ENCODE measurements at places on chromosomes 12 and 14. TPM values are rescaled to one million over a fixed set of nuclear protein-coding genes. Genes with fewer than 3 reads are reported as not detected.

The SERPINA10 gene
- total RNA-seq: not detected

GRCh38 chr14:95902273-95902826, 25.7 kb downstream of the TUNAR start:
- no peak for DNase-seq

- no peak for DNase-seq
Observed at GRCh38 chr12:45613296-45613695, 116.2 kb upstream of the ARID2 start.

The PPP4R3A gene
- total RNA-seq: 26.9 TPM

- no peak for DNase-seq
Observed at GRCh38 chr14:29925101-29925722, 2.4 kb downstream of the PRKD1 start.

The NEDD8 gene
- total RNA-seq: 138 TPM

DNA sequence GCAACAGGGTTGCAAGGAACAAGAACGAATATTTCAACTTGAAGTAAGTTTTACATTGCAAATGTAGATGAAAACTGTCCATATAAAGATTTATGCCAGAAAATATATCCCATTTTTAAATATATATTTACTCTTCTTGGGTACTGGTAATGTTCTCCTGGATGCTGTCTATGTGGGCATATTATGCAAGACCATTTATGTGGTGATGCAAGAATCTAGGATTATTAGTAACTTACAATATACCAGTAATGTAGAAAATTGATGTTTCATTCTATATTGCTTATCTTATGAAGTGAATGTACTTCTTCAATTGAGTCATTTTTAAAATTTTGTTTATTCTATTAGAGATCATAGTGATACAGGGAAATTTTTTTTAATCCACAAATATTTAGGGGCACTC, 25.1 kb downstream of the FGFR1OP2 start:
- DNase-seq: no peak

GRCh38 chr14:61750708-61751474, 11.3 kb upstream of the SNAPC1 start:
- peak; percentile 86 for DNase-seq

- DNase-seq: peak; percentile 35
Observed at GRCh38 chr12:109702111-109702841, 11.3 kb upstream of the FAM222A start.

GRCh38 chr14:104239185-104239775, 100.9 kb downstream of the KIF26A start:
- DNase-seq: no peak

DNA sequence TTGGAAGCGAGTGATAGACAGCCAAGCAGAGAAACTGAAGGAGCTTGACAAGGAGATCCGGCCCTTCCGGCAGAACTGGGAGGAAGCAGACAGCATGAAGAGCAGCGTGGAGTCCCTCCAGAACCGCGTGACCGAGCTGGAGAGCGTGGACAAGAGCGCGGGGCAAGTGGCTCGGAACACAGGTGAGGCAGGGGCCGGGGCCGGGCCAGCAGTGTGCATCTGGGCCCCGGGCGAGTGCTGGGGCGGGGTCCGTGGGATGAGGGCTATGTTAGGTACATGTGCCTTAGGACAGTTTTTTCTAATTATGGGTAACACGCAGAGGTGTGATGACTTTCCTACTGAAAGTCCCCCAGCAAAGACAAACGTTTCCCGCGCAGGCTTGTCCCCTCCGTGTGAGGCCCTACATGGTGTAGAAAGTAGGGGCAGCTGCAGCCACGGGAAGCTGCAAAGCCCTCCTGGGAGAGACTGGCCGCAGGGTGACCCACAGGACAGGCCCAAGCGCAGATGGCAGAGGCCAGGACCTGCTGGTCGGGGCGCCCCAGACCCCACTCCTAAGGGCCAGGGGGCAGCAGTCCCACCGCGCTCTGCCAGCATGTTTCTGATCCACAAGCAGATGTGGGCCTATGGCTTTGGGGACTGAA, 19.1 kb upstream of the AMN start:
- DNase-seq: no peak

DNA sequence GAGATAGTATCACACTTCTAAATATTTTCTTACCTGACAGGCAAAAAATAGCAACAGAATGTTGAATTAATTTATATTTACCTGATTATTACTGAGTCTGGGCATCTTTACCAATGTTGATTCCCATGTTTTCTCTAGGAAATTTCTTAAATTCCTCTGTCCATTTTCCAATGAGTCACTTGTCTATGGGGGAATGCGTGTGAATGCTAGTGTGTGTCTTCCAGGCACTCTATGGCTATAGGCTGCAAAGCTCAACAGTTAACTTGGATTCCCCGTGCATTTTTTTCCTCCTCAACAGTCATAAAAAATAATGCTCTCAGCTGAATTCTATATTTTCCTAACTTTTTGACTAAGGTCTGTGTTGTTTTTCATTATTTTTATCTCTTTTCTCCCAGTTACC, 1385.8 kb upstream of the FLRT2 start:
- no peak for DNase-seq

DNA sequence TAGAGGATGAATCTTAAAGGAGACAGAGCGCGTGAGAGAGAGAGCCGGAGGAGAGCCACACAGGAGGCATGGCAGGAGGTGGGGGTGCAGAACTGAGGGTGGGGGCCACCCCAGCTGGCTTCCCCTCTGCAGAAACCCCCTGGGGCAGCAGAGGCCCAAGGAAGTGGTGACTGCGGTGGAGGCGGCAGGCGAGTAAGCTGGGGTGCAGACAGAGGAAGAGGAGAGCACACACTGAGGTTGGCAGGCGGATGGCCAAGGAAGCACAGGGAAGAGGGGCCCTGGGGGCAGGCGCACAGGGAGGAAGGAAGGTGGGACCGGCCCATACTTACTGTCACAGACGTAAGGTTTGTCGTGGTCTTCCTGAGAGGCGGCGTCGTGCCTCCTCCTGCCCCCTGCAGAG, 179.8 kb downstream of the DPF3 start:
- no peak for DNase-seq

DNA sequence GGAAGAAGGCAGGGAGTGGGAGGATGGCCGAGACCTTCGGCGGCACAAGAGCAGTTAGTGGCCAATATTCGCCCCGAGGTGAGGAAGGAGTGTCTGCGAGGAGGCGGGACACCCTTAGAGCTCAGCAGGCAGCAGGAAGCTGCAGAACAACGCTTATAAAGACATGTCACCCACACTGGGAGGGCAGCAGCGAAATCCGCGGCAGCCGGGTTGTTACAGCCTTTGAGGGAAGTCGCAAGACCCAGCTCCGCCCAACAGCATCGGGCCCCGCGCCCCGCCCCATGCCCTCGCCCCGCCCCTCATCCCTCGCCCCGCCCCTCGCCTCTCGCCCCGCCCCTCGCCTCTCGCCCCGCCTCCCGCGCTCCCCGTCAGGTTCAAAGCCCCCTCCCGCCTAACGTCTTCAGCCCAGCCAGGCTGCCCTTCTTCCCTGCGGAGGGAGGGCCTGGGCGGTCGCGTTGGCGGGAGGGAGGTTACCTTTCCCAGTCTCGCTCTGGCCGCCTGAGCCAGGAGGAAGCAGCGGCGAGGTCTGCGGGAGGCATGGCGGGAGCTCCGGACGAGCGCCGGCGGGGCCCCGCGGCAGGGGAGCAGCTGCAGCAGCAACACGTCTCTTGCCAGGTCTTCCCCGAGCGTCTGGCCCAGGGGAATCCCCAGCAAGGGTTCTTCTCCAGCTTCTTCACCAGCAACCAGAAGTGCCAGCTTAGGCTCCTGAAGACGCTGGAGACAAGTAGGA, at the start of gene ATP23:
TSS of gene ATP23 (plus strand) at position 403 of the 730 bp plus-strand sequence. CDS start at position 538, 135 bp downstream.
- peak; percentile 89 for DNase-seq

The DCN gene
- total RNA-seq: 129 TPM

DNA sequence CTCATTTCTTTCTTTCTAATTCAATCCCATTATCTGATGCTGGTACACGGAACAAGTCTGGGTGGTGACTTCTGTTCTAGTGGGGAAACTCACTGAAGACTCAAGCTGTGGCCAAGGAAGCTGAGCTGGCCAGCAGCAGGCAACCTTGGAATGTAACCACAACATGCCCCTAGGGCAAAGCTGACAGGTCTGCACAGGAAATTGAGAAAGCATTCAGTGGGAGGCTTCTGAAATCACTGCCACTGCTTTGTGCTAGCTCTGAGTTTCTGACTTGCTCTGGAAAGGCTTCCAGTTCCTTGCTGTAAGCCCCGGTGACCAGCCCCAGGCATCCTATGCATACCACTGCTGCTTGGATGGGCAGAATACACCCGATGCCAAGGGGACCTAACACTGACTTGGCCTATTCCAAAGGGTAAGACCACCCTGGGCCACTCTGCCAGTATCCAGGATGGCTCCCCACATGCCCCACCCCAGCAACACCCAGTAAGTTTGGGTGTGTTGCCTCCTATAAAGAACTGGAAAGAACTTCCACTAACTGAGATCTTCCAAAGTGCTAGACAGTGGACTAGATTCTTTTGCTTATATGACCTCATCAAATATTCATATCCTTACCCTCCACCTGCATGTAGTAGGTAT, 84.5 kb upstream of the CDKN3 start:
- peak; percentile 86 for DNase-seq

DNA sequence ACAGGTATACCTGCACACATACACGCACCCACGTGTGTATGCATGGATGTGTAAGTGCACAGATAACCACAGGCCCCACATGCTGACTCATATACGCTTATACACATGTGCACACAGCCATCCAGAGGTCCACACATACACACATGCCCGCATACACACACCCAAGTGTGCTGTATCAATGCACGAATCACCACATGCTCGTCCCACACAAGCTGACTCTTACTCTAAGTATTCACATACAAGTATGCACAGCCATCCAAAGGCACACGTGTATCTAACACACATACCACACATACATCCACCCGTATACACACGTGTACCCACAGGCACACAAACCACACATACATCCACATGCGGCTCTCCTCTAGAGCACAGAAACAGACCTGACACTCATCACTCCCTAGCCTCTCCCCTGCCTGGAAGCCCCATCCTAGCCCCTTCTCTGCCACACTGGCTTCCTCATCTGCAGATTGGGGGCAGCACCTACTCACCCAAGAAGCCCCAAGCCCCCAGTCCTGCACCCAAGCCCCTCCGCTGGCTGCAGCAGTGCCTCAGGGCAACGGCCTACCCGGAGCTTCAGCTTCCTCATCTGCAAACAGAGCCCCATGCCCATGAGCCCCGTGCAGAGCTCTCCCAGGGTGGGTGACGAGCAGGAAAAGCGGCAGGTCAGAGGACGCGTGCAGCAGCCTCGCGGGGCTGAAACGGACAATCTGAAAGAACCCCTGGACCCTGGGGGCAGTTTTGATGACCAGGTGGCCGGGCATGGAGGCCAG, 105.4 kb downstream of the NCOR2 start:
- no peak for DNase-seq

The KLRC1 gene
- not detected for total RNA-seq

The RNASE7 gene
- not detected for total RNA-seq

DNA sequence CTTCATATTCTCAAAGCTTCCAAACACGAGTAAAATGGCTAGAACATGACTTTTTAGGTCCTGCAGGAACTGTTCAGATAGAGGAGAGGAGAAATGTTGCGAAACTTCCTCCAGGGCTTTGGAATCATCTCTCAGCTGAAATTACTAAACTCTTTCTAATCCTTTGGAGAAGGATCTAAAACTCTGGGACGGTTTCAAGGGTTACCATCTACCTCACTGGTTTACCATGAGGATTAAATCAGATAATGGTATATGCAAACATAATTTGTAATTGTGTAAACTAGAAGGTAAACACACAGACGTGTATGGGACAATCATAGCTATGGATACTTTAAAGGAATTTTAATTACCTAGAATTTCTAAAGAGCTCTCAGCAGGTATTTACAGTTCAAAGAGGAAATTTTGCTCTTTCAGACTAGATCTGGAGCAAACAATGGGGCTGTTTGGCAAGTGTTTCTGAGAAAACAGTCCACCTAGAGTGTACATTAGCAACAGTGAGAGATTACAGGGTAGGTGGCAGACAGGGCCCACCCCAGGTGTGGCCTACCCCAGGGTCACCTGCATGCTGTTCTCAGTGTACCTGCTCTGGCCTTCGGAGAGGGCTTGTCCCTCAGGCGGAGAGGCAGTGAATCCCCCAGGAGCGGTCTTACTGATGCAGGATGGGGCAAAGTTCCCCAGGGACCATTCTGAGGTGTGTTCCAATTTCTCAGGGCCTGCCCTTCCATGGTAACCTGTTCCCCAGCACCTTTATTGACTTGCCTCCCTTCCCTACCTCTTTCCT, 124.7 kb upstream of the MAX start:
- DNase-seq: no peak

DNA sequence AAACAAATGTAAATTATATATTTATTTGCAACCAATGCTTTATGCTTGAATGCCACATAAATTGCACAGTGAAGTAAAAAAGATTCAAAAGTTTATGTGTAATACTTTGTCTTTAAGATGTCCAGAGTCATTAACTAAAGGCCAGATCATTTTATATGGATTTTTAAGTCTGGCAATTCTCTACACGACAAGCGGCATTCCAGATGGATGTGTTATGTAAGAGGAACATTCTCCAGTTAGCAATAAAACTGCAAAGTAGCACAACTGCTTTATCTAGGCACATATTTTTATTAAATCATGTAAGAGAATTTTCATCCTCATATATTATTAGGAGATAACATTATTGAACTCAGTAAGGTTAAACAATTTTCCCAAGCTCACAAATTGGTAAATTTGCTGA, 1717.7 kb upstream of the SEL1L start:
- DNase-seq: no peak

DNA sequence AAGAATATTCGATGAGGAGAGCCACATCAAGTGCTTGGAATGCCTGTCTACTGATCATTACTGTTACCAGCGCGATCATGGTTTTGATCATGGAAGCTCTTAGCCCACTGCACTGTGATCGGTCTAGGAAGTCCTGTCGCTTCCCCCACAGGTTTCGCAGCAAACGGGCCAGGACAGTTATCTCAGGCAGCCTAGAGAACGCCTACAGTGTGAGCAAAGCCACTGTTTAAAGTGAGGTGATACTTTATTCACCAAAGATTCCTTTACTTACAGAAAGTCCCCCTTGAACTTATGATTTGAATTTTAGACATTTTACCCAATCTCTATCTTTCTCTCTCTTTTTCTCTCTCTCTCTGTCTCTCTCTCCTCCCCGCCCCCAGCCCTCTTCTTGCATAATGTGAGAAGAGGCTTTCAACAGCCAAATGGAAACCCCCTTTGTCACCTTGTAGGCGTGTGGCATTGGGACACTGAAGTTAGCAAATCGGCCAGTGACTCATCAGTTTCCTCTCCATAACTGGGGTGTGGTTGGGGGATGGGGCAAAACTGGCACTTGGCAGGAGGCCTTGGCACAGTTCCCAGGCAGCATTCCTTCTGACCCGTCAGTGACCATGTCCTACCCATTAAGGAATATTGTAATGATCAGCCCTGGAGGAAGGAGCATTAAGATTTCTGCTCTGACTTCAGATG, 214.8 kb downstream of the CHST11 start:
- peak; percentile 79 for DNase-seq

The YY1 gene
- 45.4 TPM for total RNA-seq
